ENCODE measurements at places on chromosomes 12 and 14.

- no peak for DNase-seq
Observed at GRCh38 chr14:104939666-104940410, 15.2 kb downstream of the PLD4 start.

GRCh38 chr12:126419131-126419530 is 1353.9 kb downstream of the AACS start:
- DNase-seq = no peak

DNA sequence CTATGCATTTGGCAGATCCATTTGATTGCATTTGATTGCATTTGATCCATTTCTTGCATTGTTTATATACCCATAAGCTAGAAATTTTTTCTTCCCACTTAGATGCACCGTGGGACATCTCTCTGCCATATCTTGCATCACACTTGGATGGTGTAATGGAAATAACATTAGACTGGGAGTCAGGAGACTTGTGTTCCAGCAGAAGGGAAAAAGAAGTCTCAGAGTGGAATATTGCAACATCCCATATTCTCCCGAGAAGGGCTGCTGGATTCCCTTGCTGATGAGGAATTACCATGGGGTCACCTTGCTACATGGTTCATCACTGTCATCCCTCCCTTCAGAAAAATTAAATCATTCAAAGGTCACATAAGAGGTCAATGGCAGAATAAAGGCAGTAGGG is 78.1 kb downstream of the KSR2 start:
- DNase-seq = no peak

- DNase-seq = no peak
Observed at GRCh38 chr14:92105893-92106142, 564 bp downstream of the ATXN3 start.

DNA sequence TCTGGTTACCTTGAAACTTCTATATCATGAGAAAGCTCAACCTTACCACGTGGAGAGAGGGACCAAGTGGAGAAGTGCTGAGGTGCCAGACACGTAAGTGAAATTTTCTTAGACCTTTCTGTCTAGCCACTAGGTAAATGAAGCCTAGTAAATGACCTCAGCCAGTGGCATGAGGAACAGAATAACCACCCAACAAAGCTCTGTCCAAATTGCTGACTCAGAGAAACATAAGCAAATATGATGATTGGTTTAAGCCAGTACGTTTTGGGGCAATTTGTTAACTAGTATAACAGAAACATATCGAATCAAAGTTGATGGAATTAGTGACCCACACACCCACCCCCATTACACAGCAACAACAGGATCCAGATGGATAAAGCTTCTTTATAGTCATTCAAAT is 75.2 kb upstream of the MAX start:
- no peak for DNase-seq

GRCh38 chr12:68451261-68452077 is 119.3 kb upstream of the MDM1 start:
- DNase-seq = no peak

DNA sequence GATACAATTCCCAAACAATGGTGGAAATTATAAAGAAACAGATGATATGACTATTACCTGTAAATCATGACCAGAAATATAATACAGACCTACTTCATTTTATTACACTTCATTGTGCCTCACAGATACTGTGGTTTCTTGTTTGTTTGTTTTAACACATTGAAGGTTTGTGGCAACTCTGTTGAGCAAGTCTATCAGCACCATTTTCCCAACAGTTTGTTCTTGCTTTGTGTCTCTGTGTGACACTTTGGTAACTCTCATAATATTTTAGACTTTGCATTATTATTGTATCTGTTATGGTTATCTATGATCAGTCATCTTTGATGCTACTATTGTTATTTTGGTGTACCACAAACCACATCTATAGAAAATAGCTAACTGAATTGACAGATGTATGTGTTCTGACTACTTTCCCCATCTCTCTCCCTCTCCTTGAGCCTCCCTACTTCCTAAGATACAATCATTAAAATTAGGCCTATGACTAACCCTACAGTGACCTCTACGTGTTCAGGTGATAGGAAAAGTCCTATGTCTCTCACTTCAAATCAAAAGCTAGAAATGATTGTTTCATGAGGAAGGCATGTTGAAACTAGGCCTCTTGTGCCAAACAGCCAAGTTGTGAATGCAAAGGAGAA is 49.1 kb downstream of the FBXO33 start:
- no peak for DNase-seq

- DNase-seq = no peak
Observed at GRCh38 chr12:106133136-106134087, 5.3 kb downstream of the NUAK1 start.

- DNase-seq = no peak
Observed at GRCh38 chr14:58987591-58987990, 200.9 kb upstream of the DAAM1 start.

Data from activated T-cell treated with anti-CD3 and anti-CD28 coated beads for 1 hour (primary cell).